ENCODE measurements at places on chromosomes 5 and 9.
A peak's percentile ranks its signal among the peaks of the same experiment; 100 is the strongest.

DNA sequence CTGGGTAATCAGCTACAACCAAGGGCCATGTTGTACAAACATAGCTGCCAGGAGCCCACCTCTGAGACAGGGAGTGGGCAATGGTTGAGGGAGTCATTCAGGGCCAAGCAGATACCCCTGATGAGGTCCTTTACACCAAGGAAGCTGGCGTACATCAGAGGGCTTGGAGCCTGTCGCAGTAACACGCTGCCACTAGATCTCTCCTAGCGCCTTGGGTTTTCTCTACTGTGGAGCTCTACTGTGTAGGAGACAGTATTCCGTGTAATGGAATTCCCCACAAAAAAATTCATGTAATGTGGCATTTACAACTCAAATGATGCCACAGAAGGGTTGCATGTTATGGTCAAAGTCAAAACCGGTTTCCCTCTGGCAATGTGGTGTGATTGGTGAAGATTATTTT, 41.4 kb upstream of the CRB2 start:
- DNase-seq = no peak
- H3K27ac ChIP-seq = no peak overlapping the region
- no peaks in the 10 kb centered on the region for H3K36me3 ChIP-seq
- peaks cover 34% of the 10 kb centered on the region for H3K4me1 ChIP-seq
- no peak overlapping the region for H3K4me3 ChIP-seq
- no peaks in the 10 kb centered on the region for H3K27me3 ChIP-seq

GRCh38 chr9:136826188-136826541, 16.1 kb upstream of the AJM1 start:
- H3K36me3 ChIP-seq = peaks cover 11% of the 10 kb centered on the region
- no peak overlapping the region for H3K27ac ChIP-seq
- no peak for DNase-seq
- H3K27me3 ChIP-seq = no peaks in the 10 kb centered on the region
- H3K4me3 ChIP-seq = no peak overlapping the region
- H3K4me1 ChIP-seq = peaks cover 2% of the 10 kb centered on the region

GRCh38 chr9:71941998-71942567, 30.6 kb downstream of the C9orf85 start:
- H3K27me3 ChIP-seq = no peaks in the 10 kb centered on the region
- no peaks in the 10 kb centered on the region for H3K36me3 ChIP-seq
- peak overlapping the region; percentile 1 for H3K27ac ChIP-seq
- H3K4me3 ChIP-seq = no peak overlapping the region
- peaks cover 31% of the 10 kb centered on the region for H3K4me1 ChIP-seq

DNA sequence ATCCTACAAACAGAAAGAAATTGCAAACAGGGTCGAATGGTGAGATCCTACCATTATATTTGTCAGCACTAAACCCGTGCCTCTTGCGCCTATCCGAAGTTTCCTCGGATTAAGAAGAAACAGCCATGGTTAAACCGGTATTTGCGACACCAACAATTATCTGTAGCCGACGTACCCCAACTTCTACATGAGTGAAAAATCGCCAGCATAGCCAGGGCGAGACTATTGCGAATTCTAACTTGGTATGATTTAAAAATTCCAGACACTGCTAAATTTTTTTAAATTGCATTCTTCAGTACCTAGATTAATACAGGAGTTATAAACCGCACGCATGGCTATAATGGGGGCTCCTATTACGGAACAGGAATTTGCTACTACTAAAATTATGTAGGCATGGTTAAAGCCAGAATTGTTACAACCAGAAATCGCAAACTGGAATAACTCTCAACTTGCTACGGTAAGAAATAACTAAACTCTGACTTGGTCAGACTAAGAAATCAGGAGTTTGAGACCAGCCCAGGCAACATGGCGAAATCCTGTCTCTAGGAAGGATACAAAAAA, 25.3 kb upstream of the ANXA2R start:
- peaks cover 29% of the 10 kb centered on the region for H3K4me1 ChIP-seq
- H3K27me3 ChIP-seq = no peaks in the 10 kb centered on the region
- H3K4me3 ChIP-seq = peak overlapping the region; percentile 97
- peak overlapping the region; percentile 99 for H3K27ac ChIP-seq

DNA sequence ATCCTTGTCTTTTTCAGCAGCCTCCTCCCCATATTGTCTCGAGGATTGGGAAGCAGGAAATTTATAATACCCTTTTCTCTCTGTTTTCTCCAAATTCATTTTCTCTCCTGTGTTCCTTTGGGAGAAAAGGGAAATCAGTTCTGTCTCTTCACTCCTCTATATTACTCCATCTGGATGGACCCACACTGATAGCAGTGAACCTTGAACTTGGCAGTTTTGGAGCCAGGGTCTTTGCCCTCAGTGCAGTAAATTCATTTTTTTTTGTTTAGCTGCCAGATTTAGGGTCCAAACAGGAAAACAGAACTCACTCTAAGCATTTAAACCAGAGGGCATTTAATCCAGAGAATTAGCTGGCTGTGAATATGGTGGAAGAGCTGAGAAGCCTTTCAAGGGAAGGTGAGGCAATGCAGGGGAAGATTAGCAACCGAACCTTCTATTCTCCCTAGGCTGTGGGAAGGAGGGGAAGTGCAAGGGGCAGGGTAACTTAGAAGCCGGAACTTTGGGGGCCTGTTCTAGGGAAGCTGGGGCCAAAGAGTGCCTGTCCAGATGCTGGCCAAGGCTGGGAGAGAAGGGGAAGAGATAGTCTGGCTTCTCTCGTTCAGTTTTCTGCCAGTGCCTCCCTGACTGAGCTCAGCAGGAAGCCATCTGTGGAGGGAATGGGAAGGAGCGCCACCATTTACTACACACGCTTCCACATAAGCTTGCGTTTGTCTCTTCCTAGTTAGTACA, 16.3 kb upstream of the NPR2 start:
- peaks cover under 1% of the 10 kb centered on the region for H3K27me3 ChIP-seq
- peaks cover 8% of the 10 kb centered on the region for H3K4me1 ChIP-seq
- DNase-seq = no peak
- H3K4me3 ChIP-seq = no peak overlapping the region
- H3K36me3 ChIP-seq = peaks cover under 1% of the 10 kb centered on the region

DNA sequence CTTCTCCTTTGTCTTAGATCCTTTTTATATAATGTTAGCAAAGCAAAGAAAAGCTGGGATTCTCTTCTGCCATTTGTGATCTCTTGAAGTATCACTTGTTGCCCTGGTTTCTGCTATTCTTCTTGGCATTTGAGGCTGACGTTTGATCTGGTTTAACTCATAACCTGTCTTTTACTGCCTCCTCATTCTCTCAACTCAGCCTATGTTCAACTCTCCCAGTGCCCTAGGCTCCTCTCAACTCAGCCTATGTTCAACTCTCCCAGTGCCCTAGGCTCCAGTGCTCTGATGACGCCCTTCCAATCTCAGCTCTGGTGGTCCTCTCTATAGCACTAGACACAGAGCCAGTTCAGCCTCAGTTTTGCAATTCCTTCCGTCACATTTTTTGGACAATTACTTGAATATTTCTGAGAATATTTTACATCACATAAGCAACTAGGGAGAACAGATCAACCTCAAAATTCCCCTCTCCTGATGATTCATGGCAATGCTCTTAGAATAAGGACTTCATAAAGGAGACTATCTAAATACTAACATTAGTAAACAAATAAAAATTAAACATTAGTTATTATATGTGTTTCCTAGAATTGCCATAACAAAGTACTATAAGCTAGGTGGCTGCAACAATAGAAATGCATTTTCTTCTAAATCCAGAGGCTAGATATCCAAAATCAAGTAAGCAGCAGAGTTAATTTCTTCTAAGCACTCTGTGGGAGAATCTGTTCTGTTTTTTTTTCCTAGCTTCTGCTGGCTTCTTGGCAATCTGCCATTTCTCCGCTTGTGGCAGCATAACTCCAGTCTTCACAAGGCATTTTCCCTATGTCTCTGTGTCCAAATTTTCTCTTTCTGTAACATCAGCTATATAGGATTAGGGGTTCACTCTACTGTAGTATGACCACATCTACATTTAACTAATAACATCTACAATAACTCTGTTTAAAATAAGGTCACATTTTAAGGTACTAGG, 662.1 kb upstream of the FTMT start:
- H3K27ac ChIP-seq = no peak overlapping the region
- no peaks in the 10 kb centered on the region for H3K36me3 ChIP-seq
- H3K4me3 ChIP-seq = no peak overlapping the region
- DNase-seq = no peak
- peaks cover 9% of the 10 kb centered on the region for H3K4me1 ChIP-seq
